SJSA1 (cell line): ENCODE measurements at places on chromosomes 5 and 9. TPM values are rescaled to one million over a fixed set of nuclear protein-coding genes. Genes with fewer than 3 reads are reported as not detected.
A peak's percentile ranks its signal among the peaks of the same experiment; 100 is the strongest.

DNA sequence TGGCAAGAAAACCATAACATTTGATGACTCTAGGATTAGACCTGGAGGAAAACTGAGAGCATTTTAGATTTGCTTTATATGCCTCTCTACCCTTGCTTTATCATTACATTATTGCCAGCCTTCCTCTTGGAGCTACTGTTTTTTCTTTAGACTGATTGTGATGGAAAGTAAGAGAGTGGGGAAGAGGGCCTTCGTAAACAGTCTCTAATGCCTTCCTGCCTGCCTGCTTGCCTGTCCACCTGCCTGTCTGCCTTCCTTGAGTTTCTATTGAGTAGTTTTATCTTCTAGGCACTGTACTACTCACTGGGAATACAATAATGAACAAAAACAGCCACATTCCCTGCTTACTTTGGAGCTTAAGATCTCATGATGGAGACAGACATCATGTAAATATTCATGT is 189.3 kb downstream of the TRPM3 start:
- H3K4me3 ChIP-seq = no peak overlapping the region
- H3K4me1 ChIP-seq = no peaks in the 10 kb centered on the region
- H3K36me3 ChIP-seq = no peaks in the 10 kb centered on the region
- 0 out of 2 replicates have a peak, but pooled peaks cover 3% of the 10 kb centered on the region for H3K27me3 ChIP-seq
- H3K27ac ChIP-seq = no peak overlapping the region

DNA sequence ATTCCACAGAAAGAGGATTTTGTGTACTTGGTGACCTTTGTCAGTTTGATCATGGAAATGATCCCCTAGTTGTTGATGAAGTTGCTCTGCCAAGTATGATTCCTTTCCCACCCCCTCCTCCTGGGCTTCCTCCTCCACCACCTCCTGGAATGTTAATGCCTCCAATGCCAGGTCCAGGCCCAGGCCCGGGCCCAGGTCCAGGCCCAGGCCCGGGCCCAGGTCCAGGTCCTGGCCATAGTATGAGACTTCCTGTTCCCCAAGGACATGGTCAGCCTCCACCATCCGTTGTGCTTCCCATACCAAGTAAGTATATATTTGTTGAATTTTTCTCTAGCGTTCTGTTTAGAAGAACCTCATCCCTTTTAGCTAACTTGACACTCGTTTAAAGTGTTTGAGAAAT is 30.0 kb downstream of the RBM27 start:
- no peak overlapping the region for H3K4me3 ChIP-seq
- H3K4me1 ChIP-seq = no peaks in the 10 kb centered on the region
- no peak overlapping the region for H3K27ac ChIP-seq

Gene PCDHGB6
- total RNA-seq = 1.2 and 1.3 TPM in 2 replicates

Gene PCDHA2
- not detected in 2 replicates for total RNA-seq

DNA sequence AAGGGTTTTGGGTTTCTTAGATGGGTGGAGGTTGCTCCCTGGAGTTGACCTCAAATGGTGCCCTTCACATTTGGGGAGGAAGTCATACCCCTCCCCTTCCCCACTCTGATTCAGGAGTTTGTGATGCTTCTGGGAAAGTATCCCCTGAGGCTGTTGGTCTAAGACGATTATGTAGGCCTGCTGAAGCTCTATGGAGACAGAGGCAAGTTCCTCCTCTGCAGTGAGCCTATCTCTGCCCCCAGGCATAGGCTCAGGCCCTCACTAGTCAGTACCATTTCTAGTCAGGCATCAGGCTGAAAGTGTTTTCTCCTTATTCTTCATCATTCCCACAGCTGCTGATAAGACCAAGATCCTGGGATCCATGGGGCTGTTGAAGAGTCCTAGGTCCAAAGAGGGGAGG is 271.6 kb upstream of the NUDT12 start:
- no peaks in the 10 kb centered on the region for H3K36me3 ChIP-seq
- no peaks in the 10 kb centered on the region for H3K27me3 ChIP-seq
- DNase-seq = no peak
- no peaks in the 10 kb centered on the region for H3K4me1 ChIP-seq

Gene CD180
- total RNA-seq = not detected in 2 replicates

Gene NR3C1
- 76.3 and 86.5 TPM in 2 replicates for total RNA-seq

- no peaks in the 10 kb centered on the region for H3K27me3 ChIP-seq
- no peak for DNase-seq
- no peak overlapping the region for H3K27ac ChIP-seq
- H3K4me3 ChIP-seq = no peak overlapping the region
Measured at GRCh38 chr9:81317223-81317622, 372.1 kb downstream of the TLE1 start.

Gene MLANA
- total RNA-seq = not detected in 2 replicates

Gene GFPT2
- 125 and 138 TPM in 2 replicates for total RNA-seq

Gene SEC61B
- 114 and 164 TPM in 2 replicates for total RNA-seq

Gene GARNL3
- total RNA-seq = 0.22 and 2.0 TPM in 2 replicates

GRCh38 chr5:39471836-39472508 is 47.2 kb upstream of the DAB2 start:
- no peak overlapping the region for H3K4me3 ChIP-seq
- H3K27ac ChIP-seq = no peak overlapping the region
- H3K27me3 ChIP-seq = no peaks in the 10 kb centered on the region
- no peak for DNase-seq
- no peaks in the 10 kb centered on the region for H3K36me3 ChIP-seq

- no peaks in the 10 kb centered on the region for H3K4me1 ChIP-seq
- no peak overlapping the region for H3K4me3 ChIP-seq
- no peaks in the 10 kb centered on the region for H3K36me3 ChIP-seq
Measured at GRCh38 chr9:8188723-8189407, 389.3 kb upstream of the DMAC1 start.

Gene HRCT1
- total RNA-seq = 0.63 TPM in 1 of 2 replicates, not detected in the other

- H3K27ac ChIP-seq = no peak overlapping the region
- peak; percentile 46 for DNase-seq
- no peak overlapping the region for H3K4me3 ChIP-seq
- H3K36me3 ChIP-seq = no peaks in the 10 kb centered on the region
- H3K27me3 ChIP-seq = no peaks in the 10 kb centered on the region; the same call in 1 of the 2 replicates
Measured at GRCh38 chr5:137629646-137630045, 106.2 kb downstream of the KLHL3 start.

DNA sequence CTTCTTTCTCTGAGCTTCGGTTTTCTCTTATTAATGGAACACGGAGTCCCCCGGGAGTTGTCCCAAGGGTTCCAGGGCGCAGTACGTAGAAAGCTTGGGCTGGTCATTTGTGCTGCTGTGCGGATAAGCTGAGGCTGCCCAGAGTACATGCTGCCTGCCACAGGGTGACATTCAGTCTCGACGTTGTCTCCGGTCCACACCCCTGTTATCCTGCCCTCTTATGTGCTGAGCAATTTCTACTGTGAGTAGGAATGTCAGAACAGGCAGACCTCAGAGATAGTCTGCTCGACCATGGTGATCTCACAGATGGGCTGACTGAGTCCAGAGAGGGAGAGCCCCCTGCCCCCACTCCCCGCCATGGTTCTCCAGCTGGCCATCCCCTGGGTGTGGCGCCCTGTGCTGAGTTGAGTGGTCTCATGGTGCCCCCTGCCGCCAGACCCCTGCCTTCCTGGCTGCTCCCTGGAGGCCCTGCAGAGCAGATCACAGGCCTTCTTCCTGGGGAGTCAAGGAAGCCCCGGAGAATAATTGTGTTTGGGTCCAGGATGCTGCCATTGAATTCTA is 124.0 kb downstream of the RGS3 start:
- H3K27me3 ChIP-seq = no peaks in the 10 kb centered on the region
- H3K4me1 ChIP-seq = peaks cover 14% of the 10 kb centered on the region
- no peak overlapping the region for H3K27ac ChIP-seq
- DNase-seq = no peak
- H3K36me3 ChIP-seq = peaks cover 74% of the 10 kb centered on the region

Gene MTAP
- 5.9 and 20.3 TPM in 2 replicates for total RNA-seq

- H3K4me3 ChIP-seq = peak overlapping the region; percentile 98
- H3K4me1 ChIP-seq = peaks cover 67% of the 10 kb centered on the region
- H3K27me3 ChIP-seq = no peaks in the 10 kb centered on the region
- H3K27ac ChIP-seq = peak overlapping the region; percentile 89
- peak; percentile 88 for DNase-seq
Measured at GRCh38 chr9:128554155-128554862, 1.9 kb downstream of the SPTAN1 start.

GRCh38 chr5:135944967-135945560 is 9.7 kb downstream of the LECT2 start:
- H3K4me1 ChIP-seq = peaks cover 14% of the 10 kb centered on the region
- no peaks in the 10 kb centered on the region for H3K36me3 ChIP-seq
- H3K27ac ChIP-seq = no peak overlapping the region
- no peak overlapping the region for H3K4me3 ChIP-seq
- H3K27me3 ChIP-seq = peaks cover 2% of the 10 kb centered on the region; the same call in 1 of the 2 replicates

DNA sequence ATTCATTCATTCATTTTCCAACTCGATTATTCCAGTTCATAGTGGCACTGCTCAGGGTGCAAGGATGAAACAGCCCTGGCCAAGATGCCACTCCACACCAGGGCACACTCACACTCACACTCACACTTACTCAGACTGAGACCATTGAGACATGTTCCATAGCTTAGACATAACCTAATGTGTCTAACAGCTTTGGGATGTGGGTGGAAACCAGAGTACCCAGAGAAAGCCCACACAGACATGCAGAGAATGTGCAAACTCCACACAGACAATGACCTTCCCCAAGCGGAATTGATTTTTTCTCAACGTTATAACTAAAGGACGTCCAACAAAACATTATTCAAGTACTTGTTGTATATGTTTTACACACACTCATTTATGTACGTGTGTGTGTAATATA is 1363.5 kb downstream of the EFNA5 start:
- no peaks in the 10 kb centered on the region for H3K36me3 ChIP-seq
- no peaks in the 10 kb centered on the region for H3K4me1 ChIP-seq
- no peaks in the 10 kb centered on the region for H3K27me3 ChIP-seq
- no peak for DNase-seq

DNA sequence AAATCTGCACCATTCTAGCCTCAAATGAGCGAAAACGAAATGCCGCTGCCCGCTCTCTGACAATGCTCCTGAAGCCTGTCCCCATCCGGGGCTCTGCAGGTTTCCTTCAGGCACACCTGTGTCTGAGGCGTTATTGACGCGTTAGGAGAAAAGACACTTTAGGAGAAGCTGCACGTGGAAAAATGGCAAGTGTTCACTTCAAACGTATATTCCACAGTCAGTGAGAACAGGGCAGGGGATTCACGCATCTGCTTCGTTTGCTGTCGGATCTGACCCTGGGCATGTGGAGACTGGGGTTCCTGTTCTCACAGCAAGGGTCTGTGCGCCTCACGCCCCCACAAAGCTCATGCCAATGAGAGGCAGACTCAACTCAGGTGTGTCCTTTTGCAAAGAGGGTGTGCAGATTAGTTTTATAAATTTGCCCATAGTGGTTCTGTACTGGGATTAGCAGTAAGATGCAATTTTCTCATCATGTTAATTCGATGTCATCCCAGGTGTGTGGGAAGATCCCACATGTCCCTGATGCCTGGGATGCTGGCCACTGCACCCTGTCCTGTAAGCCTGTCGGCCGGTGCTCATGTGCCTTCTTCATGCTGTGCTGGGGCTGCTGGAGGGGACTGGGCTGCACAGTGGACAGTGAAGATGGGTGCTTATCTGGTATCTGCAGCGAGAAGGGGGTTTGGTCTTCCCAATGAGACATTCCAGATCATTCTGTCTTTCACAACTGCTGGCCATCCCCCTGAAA is 11.2 kb upstream of the TBC1D9B start:
- H3K4me3 ChIP-seq = no peak overlapping the region
- H3K4me1 ChIP-seq = 0 out of 2 replicates have a peak, but pooled peaks cover 5% of the 10 kb centered on the region
- DNase-seq = no peak
- peaks cover 16% of the 10 kb centered on the region for H3K27me3 ChIP-seq
- H3K27ac ChIP-seq = no peak overlapping the region
- H3K36me3 ChIP-seq = no peaks in the 10 kb centered on the region

- no peak overlapping the region for H3K4me3 ChIP-seq
- H3K27ac ChIP-seq = no peak overlapping the region
- no peak for DNase-seq
- no peaks in the 10 kb centered on the region for H3K36me3 ChIP-seq
Measured at GRCh38 chr9:75873712-75874111, 16.8 kb upstream of the PCSK5 start.

Gene IL33
- not detected in 2 replicates for total RNA-seq

GRCh38 chr9:135098400-135099105 is 11.1 kb downstream of the OLFM1 start:
- DNase-seq = no peak
- H3K27ac ChIP-seq = no peak overlapping the region
- H3K4me1 ChIP-seq = peaks cover 10% of the 10 kb centered on the region
- no peak overlapping the region for H3K4me3 ChIP-seq

- H3K4me1 ChIP-seq = peaks cover 49% of the 10 kb centered on the region
- peak; percentile 70 for DNase-seq
- no peaks in the 10 kb centered on the region for H3K27me3 ChIP-seq
- H3K4me3 ChIP-seq = no peak overlapping the region
- H3K36me3 ChIP-seq = no peaks in the 10 kb centered on the region
Measured at GRCh38 chr5:168468836-168469235, 17.4 kb upstream of the RARS1 start.

Gene FCN2
- total RNA-seq = not detected in 2 replicates

DNA sequence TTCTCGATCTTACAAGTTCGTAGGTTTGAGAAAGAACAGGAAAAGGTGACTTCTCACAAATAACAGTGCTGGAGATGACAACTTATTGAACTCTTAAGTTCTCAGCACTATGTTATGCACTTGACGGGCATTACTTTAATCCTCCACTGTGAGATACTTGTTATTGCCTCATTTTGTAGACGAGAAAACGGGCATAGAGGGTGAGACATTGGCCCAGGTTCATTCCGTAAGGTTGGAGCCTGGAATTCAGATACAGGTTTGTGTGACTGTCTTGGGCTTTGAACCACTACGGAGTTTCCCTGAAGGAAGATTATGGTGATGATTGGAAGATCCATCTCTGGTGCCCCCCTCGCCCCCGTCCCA is 657 bp downstream of the MAT2B start:
- no peaks in the 10 kb centered on the region for H3K27me3 ChIP-seq
- H3K4me1 ChIP-seq = peaks cover 11% of the 10 kb centered on the region
- no peaks in the 10 kb centered on the region for H3K36me3 ChIP-seq
- H3K27ac ChIP-seq = peak overlapping the region; percentile 79

- no peaks in the 10 kb centered on the region for H3K36me3 ChIP-seq
- H3K27ac ChIP-seq = no peak overlapping the region
- peaks cover 6% of the 10 kb centered on the region; the same call in 1 of the 2 replicates for H3K27me3 ChIP-seq
Measured at GRCh38 chr9:110183208-110184145, 24.5 kb downstream of the C9orf152 start.

Gene IL9
- total RNA-seq = not detected in 2 replicates

GRCh38 chr5:171783051-171783450 is 2.6 kb upstream of the SMIM23 start:
- H3K4me3 ChIP-seq = no peak overlapping the region
- no peaks in the 10 kb centered on the region for H3K4me1 ChIP-seq
- no peak for DNase-seq
- H3K27ac ChIP-seq = no peak overlapping the region

DNA sequence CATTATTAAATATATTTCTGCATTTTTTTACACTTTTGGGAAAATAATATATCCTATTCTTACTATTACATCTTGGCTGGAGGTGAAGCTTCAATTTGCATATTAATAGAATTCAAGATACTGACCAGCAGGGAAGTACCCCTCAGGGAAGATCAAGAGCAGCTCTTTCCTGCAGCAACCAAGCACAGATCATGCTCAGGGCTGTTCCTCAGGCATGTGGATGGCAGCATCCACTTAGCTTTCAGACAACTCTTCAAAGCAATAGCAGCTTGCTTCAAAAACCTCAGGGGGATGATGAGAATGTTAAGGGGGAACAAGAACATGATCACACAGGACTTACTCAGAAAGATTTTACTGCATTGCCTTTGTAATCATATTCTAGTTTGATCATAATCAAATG is 731.8 kb downstream of the SEMA5A start:
- H3K27me3 ChIP-seq = no peaks in the 10 kb centered on the region
- H3K4me1 ChIP-seq = no peaks in the 10 kb centered on the region
- no peak overlapping the region for H3K4me3 ChIP-seq
- DNase-seq = no peak

GRCh38 chr5:2877522-2877921 is 126.0 kb upstream of the IRX2 start:
- peak; percentile 22 for DNase-seq
- H3K4me1 ChIP-seq = no peaks in the 10 kb centered on the region
- H3K27me3 ChIP-seq = no peaks in the 10 kb centered on the region
- no peak overlapping the region for H3K27ac ChIP-seq
- H3K4me3 ChIP-seq = no peak overlapping the region

Gene ADGRV1
- total RNA-seq = 0.13 TPM in 1 of 2 replicates, not detected in the other

Gene PTTG1
- total RNA-seq = 659 and 829 TPM in 2 replicates
